ENCODE measurements at places on chromosomes 5 and 9.

- DNase-seq = no peak
These were observed 137.0 kb downstream of the CCDC192 start for GRCh38 chr5:127840198-127840524.

GRCh38 chr5:173011566-173011965 is 28.0 kb downstream of the ATP6V0E1 start:
- DNase-seq = no peak

DNA sequence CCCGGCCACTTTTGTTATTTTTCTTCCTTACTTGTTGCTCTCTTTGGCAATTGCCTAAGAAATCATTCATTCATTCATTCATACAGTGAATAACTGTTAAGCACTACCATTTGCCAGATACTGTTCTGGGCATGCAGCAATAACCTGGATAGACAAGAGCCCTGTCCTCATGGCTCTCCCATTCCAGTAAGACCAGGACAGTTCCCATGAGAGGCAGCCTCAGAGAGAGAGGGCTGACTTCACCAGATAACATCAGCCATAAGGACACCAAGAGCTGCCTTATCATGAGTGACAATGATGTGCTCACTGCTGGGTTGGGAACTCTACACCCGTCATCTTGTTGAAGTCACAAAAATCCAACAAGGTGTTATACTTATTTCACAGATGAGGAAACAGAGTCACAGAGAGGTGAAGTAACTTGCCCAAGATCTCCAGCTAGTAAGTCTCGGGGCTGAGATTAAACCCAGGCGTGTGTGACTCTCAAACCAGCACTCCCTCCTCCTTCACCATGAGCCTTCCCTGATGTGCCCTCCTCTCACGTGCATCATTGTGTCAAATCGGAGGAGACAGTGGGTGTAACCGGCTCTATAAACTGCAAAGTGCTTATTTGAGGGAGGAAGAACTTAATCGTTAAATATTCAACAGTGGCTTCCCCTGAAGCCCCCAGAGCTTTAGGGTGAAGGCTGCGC is 61.1 kb upstream of the TBC1D2 start:
- DNase-seq = no peak

DNA sequence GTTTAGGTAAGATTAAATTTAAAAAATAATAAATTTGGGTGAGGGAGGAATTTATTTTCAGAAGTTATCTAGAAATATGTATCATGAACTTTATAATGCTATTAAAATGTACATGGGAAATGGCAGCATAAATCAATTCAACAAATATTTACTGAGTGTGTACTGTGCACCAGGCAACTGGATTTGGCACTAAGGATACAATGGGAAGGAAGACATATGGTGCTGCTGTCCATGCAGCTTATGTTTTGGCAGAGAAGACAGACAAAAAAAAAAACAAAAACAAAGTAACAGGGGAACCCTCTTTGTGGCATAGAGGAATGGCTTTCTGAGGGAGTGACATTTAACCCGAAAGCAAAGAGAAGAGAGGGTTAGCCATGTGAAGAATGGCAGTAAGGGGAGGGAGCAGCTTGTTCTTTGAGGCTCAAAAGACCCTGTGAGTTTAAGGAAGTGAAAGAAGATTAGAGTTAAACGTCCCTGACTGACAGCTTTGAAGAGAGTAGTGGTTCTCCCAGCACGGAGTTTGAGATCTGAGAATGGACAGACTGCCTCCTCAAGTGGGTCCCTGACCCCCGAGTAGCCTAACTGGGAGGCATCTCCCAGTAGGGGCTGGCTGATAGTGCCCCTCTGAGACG is 23.9 kb downstream of the CNTRL start:
- DNase-seq = no peak

- DNase-seq = peak; percentile 35
These were observed 46.8 kb upstream of the RNF20 start for GRCh38 chr9:101486693-101487442.

- no peak for DNase-seq
These were observed 424.6 kb upstream of the KLF4 start for GRCh38 chr9:107914151-107914550.

DNA sequence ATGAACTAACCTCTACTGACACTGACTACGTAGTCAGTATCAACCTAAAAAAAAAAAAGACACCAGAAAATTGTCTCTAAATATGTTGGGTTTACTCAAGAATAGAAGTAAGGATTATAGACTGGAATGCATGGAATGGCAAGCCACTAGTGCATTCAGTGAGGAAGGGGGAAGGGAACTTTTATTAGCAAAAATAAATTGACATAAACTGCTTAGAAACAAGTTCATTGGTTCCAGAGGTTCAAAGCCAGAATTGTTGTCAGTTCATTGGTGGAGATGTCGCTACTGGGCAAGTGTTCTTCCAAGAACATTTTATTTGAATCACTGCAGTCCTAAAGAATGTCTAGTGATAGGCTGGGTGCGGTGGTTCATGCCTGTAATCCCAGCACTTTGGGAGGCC is 26.1 kb upstream of the AOPEP start:
- no peak for DNase-seq

DNA sequence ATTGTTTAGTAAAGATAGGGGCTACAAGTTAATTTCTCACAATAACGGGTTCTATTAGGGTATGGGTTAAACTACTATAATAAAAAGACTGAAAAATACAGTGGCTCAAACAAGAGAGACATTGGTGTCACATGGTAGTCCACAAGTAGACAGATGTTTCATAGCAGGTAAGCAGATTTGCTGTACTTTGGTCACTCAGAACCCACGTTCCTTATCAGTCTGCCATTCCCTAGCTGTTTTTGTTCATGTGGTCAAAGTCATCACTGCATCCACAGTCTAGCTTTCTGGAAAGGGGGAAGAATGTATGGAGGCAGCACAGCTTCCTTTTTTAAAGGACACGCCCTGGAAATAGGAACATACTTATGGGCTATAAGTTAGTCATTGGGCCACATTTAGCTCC is 73.0 kb downstream of the SLC12A2 start:
- DNase-seq = no peak

GRCh38 chr9:126218359-126219125 is 108.1 kb upstream of the MVB12B start:
- no peak for DNase-seq

- no peak for DNase-seq
These were observed 563 bp upstream of the FGF10 start for GRCh38 chr5:44389823-44390143.

- DNase-seq = no peak
These were observed 1435.2 kb upstream of the CDH9 start for GRCh38 chr5:28473531-28474107.

DNA sequence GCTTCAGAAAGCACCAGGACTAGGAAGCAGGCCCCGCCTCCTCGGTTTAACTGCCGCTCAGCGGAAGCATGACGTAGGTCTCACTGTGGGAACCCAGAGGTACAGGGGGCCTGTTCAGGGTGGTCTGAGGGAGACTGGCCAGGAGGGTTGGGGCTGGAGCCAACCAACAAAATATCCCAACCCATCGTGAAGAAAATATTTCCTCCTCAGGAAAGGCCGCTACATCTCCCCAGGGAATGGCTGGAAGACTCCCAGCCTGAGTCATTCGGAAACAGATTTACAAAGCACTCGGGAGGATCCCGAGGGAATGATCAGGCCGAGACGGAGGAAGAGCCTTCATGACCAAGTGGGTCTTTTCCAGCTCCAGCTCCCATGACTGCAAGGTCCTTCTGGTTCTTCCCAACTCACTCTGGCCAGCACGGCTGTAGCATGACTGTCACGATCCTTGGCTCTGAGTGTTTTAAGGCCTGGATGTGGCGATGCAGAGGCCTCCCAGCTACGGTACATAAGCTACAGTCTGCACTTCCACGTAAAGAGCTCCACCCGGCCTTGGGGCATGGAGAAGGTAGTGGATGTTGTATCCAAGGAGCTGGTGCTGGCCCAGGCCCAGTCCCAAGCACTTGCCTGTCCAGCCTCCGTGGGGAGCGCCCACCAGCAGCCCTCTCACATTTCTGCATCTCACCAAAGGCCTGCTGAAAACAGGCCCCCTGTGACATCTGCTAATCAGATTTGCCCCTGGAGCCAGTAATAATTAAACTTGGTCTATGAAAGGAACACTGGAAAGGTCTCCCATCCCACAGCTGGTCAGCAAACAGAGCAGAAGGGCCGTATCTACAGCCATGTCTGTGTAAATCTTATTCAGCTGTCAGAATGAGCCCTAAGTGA is 100.6 kb downstream of the LHFPL2 start:
- DNase-seq = no peak

DNA sequence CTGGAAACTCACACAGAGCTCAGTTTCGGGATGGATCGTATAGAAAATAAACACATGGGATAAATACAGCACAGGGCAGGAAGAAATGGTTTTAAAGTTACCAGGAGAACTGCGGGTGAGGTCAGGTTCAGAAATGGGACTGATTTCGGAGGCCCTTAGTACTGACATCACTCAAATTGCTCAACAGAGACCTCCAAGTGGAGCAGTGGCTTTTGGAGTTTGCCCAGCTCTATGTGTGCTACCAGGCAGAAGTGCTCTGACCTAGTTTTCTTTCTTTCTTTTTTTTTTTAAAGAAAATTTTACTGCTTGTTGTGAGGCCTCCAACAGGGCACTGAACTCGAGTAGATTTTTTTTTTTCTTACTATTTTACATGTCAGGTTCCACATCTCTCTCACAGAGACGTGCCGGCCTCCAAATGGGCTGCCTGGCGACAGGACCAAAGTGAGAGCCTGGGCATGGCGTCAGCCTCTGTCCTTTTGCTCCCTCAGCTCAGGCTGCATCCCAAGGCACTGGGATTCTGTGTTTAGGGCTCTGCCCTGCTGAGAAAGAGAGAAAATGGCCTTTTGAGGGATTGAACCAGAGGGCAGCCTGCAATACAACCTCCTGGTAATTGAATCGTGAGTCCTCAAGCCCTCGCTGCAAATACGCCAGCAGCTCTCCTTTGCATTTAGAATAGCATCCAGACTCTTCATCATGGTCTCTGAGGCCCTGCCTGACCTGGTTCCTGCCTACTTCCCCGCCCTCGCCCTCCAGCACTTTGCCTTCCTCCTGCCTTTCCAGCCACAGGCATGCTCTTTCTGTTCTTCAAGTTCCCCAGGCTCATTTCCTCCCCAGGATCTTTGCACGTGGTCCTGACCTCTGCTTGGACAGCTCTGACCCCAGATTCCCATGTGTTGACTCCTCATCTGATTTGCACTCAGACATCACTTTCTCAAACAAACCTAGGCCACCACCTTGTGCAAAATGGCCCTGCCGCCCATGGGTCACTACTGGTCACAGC is 173.5 kb downstream of the FGF1 start:
- DNase-seq = no peak

- no peak for DNase-seq
These were observed 563.2 kb downstream of the NR2F1-AS1 start for GRCh38 chr5:93017849-93018248.

DNA sequence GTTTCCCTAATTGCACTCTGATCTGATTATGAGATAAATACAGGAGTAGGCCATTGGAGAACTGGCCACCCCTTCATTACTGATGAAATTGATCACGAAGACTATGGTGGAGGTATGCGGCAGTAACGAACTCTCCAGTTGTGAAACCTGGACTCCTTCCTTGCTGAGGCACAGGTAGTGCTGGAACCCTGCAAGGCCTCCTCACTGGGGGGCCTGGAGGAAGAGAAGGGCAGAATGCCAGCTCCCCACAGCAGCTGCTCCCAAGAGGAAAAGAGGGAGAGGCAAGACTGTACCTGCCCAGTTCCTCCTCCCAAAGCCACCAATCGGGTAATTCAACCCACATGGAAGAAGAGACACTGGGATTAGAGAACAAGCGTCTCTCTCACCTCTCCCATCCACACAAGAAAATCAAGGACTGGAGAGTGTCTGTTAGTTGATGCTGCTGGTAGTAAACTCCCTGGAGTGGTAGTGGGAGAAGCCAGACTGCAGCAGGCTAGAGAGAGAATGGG is 19.1 kb upstream of the TRIO start:
- no peak for DNase-seq
